ENCODE measurements at places on chromosomes 6 and 20. TPM values are rescaled to one million over a fixed set of nuclear protein-coding genes. Genes with fewer than 3 reads are reported as not detected.
A peak's percentile ranks its signal among the peaks of the same experiment; 100 is the strongest.

Gene NMBR
- 0.07 TPM for polyA plus RNA-seq

DNA sequence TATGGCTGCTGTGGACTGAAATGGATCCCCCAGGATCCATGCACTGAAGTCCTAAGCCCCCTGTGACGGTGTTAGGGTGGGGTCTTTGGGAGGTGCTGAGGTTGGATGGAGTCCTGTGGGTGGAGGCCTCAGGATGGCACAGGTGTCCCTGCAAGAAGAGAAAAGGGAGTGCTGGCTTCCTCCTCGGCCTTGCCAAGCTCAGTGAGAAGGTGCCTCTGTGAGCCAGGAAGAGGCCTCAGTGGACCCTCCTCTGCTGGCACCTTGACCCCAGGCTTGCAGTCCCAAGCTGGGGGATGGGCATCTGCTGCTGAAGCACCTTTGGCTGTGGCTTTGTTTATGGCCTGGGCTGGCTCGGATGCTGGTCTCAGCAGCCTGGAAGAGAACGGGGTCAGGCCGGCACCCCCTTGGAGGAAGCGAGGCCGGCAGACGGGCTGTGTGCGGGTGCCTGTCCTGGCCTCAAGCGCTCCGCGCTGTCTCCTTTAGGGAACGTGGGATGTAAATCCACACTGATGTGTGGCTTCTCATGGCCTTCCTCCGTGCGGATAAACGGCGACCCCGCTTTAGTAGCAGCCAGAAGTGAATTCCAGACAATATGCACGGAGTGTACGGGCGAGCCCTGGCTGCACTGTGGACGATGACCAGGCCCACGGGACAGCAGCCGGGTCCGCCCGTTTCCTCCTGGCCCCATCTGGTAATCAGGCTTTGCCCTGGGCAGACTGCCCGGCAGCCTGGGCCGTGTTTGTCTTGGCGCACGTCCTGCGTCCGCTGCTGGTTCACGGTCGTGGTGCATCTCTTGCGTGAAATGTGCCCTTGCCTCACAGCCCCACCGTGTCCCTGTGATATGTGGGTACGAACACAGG is 182.6 kb downstream of the ERMARD start:
- no peak for DNase-seq

DNA sequence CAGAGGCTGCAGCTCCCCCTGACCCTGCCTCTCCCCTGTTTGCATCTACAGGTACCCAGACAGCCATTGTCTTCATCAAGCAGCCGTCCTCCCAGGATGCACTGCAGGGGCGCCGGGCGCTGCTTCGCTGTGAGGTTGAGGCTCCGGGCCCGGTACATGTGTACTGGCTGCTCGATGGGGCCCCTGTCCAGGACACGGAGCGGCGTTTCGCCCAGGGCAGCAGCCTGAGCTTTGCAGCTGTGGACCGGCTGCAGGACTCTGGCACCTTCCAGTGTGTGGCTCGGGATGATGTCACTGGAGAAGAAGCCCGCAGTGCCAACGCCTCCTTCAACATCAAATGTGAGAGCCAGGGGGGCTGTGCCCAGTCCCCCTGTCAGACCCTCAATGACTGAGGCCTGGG is 42.1 kb upstream of the SRF start:
- no peak for DNase-seq

Gene CAPN11
- 0.04 TPM for polyA plus RNA-seq

Gene TNXB
- 0.60 TPM for polyA plus RNA-seq

- no peak for DNase-seq
Observed at GRCh38 chr6:37625591-37626374, 71.9 kb downstream of the MDGA1 start.

DNA sequence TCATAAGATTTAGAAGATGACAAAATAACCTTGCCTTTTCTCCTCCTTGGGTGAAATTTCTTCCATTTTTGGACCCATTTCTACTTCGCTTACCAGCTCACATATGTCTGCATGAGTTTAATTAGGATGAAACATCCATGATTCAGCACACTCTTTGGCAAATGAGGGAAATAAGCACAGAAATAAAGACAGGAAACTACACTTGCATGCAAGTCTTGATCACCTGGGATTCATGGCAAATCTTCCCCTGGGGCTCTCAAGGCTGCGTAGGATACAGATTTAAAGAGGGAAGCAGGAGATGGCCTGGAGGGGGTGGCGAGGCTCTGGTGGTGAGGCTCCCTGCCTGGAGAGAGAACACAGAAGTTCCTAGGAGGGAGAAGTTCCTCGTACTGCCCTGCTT is 147.8 kb downstream of the EDN3 start:
- DNase-seq = peak; percentile 21

Gene MUCL3
- polyA plus RNA-seq = not detected

DNA sequence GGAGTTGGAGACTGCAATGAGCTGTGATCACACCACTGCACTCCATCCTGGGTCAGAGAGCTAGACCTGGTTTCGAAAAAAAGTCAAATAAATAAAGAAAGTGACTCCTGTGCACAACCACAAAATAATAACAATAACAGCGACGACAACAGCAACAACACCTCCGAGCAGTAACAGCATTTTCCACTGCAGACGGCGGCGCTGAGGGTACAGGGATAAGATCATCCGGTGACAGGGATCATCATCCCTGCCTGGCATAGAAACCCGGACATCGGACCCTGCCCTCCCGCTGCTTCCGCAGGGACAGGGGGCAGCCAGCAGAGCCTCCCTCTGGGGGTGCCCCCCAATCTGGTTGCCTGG is 11.5 kb downstream of the SRXN1 start:
- no peak for DNase-seq

Data from BJ (cell line).